Left renal pelvis (tissue), 4 donors: ENCODE measurements at places on chromosomes 11 and 22.

- no peak for DNase-seq
Measured at GRCh38 chr22:46586123-46586519, 34.1 kb upstream of the GRAMD4 start.

DNA sequence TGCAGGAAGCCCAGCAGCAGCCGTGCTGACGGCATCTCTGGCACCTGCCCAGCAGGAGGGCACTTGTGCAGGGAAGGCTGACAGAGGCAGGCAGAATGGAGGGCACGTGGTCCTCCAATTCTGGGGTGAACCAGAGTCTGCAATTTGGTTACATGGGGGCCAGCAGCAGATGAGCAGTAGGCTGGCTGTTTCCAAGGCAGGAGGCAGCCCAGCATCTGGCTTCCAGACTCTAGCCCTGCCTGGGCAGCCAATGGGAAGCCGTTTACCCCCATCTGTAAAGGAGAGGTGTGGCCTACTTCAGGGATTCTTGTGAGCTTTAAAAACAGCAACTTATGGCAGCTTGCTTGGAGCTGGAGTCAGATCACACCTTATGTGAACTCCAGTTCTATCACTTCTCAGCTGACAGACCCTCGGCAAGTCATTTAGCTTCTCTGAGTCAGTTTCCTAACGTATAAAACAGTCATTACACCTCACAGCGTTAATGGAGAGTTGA is 27.9 kb upstream of the RASL10A start:
- DNase-seq, result no peak

DNA sequence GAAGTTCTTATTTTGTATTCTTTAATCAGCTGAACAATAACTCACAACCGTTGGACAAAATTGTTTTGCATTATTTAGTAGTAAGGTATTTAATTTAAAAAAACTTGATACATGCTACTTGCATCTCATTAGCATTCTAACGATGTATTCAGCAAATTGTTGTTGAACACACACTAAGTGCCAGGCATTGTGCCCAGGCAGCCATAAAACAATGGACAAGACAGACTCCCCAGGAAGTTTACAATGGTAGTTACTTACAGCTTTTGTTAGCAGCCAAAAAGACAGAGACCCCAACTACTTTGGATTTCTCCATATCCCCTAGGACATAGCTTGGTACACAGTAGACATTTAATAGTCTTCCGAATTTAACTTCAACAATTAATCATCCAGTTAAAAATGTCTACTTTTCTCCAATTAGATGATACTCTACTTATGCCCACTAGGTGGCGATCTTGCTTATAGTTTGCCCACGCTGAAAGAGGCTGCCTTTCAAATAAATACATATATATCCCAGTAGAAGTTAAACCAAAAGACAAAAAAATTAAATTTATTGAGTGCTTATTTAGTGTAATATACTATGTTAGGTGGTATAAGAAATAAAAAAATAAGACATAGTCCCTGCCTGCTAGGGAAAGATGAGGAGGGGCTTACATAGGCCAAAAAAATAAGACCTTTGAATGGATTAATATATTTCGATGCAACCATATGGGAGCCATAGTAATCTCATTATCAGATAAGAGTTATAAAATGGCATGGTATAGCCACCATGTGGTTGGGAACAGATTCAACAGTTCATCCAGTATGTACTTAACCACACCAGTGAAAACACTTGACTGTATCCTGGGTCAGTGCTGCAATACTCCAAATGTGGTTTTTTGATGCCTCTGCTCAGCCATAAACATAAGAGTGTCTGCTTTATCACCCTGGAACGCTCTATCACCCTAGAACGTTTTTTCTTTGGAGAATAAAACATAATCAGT is 2.0 kb upstream of the FJX1 start:
- DNase-seq, result no peak

- DNase-seq, result no peak
Measured at GRCh38 chr11:90774727-90775566, 552.1 kb upstream of the CHORDC1 start.
